ENCODE measurements at places on chromosomes 4 and X.

DNA sequence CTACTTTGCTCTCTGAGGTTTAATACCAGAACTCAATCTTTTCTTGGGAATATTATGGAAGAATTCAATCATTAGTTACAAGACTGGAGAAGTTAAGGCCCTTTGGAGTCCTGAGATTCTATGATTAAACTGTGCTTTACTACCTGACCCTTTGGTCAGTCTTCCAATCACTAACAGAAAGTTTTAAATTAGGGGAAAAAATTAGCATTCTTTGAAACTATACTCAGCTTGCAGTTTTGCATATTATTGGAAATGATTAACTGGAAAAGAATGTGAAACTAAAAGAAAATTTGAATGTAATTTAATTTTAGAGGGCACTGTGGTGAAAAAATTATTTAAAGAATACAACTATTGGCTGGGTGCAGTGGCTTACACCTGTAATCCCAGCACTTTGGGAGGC lies 18.7 kb upstream of the GPR34 start:
- DNase-seq, result no peak

GRCh38 chr4:152206646-152207377 lies 329.1 kb downstream of the FBXW7 start:
- DNase-seq, result no peak

DNA sequence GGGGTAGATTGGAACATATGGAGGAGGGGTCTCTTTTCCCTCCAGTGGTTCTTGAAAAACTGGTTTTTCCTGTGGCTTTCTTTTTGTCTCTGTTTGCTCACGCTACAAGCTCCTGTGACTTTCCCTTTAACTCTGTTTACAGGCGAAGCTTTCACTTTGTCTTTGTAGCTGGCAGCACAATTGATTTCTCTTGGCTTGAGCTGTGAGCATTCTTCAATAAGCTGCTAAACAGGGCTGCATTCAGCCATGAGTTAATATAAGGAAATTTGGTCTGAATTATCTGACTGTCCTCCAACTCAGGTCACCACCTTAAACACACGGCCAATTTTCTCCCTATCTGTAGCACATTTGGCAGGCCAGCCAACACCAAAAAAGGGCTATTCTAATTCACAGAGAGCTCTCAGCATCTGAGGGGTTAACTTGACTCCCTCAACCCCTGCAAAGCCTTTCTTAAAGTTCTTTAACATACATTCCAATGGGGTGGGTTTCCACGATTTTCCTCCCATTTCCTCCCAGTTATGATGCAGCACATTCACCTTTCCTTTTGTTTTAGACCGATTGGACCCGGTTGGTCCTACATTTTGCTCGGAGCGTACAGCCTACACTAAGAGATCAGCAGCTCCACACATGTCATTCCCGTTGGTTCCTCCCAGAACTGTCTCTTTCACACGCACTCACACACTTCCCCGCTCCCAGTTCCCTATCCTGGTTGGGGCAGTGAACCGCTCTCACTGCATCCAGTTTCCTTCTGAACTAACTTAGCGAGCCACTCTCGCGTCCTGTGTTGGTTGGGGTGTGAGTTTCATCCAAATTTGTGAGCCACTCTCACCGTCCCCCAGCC lies 45.4 kb downstream of the UGT2A3 start:
- DNase-seq, result no peak

GRCh38 chr4:128668566-128668965 lies 140.9 kb upstream of the JADE1 start:
- DNase-seq, result no peak

- no peak for DNase-seq
Measured at GRCh38 chr4:85600501-85600900, 125.6 kb downstream of the ARHGAP24 start.

DNA sequence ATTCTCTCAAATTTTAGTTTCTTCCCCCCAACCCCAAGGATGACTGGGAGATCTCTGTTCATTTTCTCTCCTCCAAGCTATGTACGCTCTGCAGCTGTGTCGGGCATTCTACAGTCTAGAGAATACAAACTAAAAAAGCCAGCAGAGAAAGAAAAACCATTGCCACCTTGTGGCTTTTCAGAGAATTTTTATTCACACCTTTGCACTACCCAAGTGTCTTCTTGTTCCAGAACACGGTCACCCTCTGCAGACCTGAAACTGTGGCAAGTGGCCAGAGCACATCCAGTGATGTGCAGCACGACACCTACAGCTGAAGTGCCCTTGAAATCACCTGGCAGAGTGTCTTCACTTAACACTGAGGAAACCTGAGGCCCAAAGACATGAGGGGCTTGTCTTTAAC lies 68.6 kb downstream of the CHST7 start:
- DNase-seq, result no peak

DNA sequence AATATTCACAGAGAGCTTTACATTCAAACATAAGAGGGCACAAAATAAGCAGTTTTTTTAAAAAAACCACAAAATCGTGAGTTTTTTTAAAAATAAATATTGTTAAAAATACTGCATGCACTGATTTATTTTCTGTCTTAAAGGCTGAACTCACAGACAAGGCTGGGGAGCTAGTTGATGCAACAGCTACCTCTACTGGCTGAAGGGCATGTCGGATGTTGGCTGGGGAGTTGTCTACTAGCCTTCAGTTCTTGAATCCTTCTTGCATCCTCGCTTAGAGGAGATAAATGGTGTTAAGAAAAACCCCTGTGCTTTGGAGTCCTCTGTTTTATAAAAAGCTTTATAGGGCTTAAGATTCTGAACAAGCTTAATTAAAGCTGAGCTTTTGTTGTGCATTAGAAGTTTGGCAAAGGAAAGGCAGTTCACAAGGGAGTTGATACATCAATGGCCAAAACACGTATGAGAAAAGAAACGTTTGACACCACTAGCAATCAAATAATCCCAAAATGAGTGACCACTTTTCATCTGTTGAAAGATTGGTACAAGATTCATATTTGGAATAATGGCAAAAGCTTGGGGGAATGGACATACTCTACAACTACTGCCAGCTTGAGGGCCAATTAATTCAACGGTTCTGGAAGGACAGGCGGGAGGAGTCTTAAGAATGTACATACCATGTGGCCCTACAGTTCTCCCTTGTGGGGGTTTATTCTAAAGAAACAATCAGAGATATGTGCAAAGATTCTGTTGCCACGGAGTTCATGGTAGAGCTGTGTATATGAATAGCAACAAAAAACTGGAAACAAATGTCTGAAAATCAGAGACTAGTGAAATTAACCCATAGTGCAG lies 94.7 kb downstream of the SEL1L3 start:
- DNase-seq, result peak; percentile 70

DNA sequence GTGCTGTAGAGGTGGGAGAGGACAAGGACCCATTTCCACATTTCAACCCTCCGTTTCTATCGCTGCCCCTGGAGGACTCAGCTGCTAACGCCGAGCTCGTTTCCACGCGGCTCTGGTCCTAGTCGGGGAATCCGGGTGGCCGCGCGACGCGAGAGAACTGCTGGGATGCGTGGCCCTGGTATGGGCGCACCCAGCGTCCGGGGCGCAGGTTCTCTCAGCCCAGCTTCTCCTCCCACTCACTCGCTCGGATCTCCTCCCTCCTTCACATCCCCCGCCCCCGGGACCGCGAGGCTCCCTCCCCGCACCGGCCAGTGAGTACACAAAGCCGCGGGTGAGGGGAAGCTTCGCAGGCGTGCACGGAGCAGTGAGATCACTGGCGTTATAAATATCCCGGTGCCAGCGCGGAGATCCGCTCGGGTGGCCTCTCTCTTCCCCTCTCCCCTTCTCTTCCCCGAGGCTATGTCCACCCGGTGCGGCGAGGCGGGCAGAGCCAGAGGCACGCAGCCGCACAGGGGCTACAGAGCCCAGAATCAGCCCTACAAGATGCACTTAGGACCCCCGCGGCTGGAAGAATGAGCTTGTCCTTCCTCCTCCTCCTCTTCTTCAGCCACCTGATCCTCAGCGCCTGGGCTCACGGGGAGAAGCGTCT lies at the start of gene FGF5:
FGF5 (plus strand) TSS at position 412 of the 649 bp plus-strand sequence; CDS start at position 573, 161 bp downstream.
- peak; percentile 90 for DNase-seq

DNA sequence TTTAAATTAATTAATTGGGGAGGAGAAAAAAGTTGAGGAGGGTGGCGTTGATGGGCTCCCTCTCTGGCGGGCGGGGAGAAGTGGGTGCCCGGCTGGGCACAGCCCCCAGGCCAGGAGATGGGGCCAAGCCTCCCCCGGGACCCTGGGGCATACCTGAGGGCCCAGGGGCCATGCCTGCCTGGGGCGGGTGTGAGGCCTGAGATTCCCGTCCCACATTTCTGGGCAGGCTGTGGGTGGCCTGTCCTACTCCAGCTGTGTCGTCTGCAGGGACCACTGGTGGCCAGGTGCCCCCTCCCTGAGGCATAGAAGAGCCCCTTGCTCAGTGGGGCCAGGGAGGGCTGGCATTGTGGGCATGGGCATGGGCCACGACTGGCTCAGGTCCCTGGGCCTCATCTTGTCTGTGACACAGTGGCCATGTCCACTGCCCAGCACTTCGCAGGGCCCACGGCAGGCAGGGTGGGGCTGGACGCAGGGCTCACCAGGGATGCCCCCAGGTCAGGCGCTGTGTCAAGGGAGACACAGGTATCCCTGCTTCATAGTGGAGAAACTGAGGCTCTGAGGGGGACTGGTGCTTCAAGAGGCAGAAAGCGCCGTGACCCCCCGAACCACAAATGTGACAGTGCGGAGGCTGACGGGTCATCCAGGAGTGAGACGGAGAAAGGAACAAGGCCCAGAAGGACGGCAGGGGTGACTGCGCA lies 60.1 kb downstream of the FAM53A start:
- no peak for DNase-seq

GRCh38 chrX:106919932-106920452 lies at the start of gene CLDN2:
Gene CLDN2, plus strand, starts transcription at chrX:106920402. Its CDS starts 7,827 bp downstream, at chrX:106928229.
- DNase-seq, result no peak

GRCh38 chrX:38279188-38279587 lies 48.1 kb downstream of the RPGR start:
- DNase-seq, result no peak

DNA sequence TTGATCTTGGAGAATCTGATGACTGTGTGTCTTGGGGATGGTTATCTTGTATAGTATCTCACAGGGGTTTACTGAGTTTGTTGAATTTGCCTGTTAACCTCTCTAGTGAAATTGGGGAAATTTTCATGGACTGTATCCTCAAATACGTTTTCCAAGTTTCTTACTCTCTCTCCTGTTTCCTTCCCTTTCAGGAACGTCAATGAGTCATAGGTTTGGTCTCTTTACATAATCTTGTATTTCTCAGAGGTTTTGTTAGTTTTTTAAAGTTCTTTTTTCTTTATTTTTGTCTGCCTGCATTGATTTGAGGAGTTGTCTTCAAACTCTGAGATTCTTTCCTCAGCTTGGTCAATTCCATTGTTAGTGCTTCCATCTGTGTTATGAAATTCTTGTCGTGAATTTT lies 227.7 kb upstream of the GPRIN3 start:
- DNase-seq, result no peak

DNA sequence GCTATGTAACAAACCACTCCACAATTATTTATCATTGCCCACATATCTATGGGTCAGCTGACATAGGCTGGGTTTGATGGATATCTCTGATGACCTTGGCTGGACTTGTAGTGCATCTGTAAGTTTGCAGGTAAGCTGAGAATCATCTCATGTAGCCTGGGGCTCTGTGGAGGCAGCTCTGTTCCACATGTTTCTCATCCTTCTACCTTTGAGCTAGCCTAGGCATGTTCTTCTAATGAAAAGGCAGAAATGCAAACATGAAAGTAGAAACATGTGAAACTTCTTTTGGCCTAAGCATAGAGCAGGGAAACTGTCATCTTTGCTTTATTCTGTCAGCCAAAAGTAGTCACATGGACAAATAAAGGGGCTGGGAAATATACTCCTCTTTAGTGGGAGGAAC lies 18.2 kb downstream of the MRPL1 start:
- no peak for DNase-seq

DNA sequence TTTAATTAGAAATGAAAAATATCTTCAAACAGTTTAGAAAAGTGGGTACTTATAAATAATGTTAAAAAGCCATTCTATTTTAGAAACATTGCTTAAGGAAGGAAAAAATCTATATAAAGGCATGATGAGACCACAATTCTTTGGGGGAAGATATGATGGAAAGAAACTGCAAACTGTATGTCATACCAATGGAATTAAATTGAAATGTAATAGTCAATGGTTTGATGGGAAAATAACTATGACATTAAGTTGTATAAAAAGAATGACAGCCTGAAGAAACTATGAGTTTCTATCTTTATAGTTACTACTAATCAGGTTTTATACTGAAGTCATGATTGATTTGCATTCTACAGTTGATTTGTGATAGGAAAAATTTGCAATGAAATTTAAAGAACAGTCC lies 40.3 kb upstream of the CAMK2D start:
- DNase-seq, result no peak

- no peak for DNase-seq
Measured at GRCh38 chrX:147899379-147900114, 12.2 kb upstream of the FMR1 start.

DNA sequence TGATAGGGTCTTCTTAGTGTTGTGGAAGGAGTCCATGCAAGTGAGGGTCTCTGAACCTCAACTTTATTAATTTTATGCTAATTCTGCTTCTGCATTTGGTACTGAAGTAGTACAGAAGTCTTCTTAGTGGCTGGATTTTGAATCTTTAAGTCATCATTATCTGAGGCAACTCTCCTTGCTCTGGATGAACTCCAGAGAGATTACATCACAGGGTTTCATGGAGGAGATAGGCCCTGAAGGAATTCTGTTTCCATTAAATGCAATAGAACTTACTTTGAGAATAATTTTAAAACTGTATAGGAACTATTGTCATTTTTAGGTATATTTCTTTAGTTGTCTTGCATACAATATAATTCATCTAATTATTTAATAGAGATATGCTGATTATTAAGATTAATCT lies 451.2 kb downstream of the FAT4 start:
- no peak for DNase-seq

GRCh38 chr4:31964685-31965084 lies 1244.5 kb downstream of the PCDH7 start:
- no peak for DNase-seq

GRCh38 chrX:116285501-116285900 lies 115.0 kb downstream of the AGTR2 start:
- DNase-seq, result peak; percentile 16

DNA sequence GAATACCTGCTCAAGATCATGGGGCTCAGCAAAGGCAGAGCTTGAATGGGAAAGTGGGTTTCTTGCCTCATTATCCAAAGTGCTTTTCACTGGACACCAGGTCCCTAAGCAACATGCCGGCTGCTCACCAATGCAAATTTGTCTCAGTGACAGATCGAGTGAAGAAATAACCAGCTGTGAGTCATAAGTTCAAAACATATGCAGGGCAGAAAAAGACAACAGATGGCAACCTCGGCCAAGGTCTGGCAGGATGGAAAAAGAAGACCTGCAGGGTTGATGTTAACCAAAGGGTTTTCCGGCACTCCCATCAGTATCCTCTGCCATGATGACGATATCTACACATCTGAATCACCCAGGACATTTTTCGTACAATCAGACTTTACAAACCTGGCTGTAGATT lies 124.1 kb downstream of the AFAP1 start:
- peak; percentile 72 for DNase-seq

- no peak for DNase-seq
Measured at GRCh38 chr4:180280726-180281297, 1962.4 kb upstream of the TENM3 start.

- no peak for DNase-seq
Measured at GRCh38 chr4:12178614-12179610, 750.2 kb upstream of the HS3ST1 start.
